ENCODE measurements at places on chromosomes 7 and 10.

GRCh38 chr10:21078410-21079329, 181.6 kb upstream of the NEBL start:
- peak; percentile 65 for DNase-seq

- DNase-seq, result peak; percentile 79
Measured at GRCh38 chr7:148334959-148335577, 255.5 kb upstream of the C7orf33 start.

DNA sequence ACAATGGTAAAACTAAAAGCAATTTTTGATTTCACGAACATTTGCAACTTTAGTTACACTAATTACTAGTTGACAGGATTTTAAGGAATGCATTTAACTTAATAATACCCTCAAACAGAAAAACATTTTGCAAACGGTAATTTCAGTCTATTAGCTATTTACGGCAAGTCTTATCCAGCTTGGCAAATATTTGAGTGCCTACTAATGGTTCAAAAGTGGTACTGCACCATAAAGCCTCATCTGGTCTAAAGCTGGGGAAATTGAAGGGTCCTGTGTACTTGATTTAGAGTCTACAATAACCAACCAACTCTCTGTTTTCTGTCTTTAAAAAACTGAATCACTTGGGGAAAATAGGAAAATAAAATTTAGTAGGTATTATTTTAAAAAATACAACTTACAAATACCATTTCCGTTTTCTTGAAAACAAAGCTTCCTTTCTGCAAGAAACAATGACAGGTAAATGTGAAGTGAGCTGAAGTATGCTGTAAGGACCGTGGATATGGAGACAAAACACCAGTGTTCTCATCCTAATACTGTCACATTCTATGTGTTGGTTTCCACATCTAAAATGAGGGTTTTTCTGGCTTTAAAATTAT, 142.3 kb downstream of the VPS50 start:
- peak; percentile 39 for DNase-seq

DNA sequence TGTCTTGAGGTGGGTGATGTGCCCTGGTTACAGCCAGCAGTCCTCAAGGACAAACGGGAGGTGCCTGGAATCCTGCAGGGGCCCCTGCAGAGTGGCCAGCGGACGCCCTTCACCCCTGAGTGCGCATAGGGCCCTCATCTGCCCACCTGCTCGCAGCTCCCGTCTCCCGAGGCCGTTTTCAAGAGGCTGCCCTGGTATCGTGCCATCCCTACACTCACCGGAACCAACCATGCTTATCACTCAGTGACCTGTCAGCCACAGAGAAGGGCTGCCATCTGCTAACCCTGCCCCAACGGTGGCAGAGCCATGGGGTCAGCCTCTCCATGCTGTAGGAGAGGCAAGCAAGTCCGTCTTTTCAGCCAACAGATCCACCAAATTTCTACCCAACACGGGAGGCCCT, 122.0 kb downstream of the FAM53B start:
- DNase-seq, result no peak

DNA sequence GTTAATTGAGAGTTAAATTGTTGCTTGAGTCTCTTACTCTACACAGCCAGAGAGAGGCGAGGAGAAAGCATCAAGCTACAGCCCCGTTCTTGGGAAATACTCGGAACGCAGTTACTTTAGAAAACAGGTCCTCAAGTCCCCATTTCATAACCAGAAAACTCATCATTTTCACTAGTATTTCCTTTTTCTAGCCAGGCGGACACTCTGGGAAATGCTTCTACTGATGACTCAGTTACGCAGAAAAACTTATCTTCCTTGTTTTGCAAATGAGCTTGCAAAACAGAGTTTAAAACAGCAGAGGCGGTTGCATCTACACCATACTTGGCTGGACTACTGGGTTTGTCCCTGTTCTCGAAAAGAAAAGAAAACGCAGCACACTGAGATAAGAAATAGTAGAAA, 111.4 kb upstream of the FGFR2 start:
- no peak for DNase-seq

- DNase-seq, result no peak
Measured at GRCh38 chr10:86085136-86085535, 281.5 kb downstream of the GRID1 start.

Data from fibroblast of skin of right quadriceps (primary cell).